ENCODE measurements at places on chromosomes 4 and X.

- DNase-seq, result no peak
Observed at GRCh38 chr4:132479543-132479942, 669.6 kb upstream of the PCDH10 start.

GRCh38 chr4:2834001-2834921 is 9.4 kb upstream of the ADD1 start:
- DNase-seq, result no peak

- no peak for DNase-seq
Observed at GRCh38 chr4:73847526-73848182, 5.4 kb upstream of the PF4V1 start.

DNA sequence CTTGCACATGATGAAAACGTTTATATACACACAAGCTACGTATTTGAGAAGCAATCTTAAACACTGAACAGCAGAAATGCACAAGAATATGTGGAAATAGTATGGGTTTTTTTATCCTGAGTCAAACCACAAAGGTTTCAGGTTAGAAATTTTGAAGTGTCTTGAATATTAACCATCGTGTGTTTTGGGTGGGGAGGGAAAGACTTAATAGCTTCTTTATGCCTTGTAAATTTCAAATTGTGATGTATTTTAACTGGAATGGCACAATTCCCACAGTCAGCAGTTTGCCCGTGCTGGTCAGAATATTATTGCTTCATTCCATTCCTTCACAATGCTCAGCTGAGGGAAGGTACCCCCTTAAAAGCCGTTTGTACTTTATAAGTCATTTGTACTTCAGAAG is 67.4 kb upstream of the WDR1 start:
- DNase-seq, result no peak

DNA sequence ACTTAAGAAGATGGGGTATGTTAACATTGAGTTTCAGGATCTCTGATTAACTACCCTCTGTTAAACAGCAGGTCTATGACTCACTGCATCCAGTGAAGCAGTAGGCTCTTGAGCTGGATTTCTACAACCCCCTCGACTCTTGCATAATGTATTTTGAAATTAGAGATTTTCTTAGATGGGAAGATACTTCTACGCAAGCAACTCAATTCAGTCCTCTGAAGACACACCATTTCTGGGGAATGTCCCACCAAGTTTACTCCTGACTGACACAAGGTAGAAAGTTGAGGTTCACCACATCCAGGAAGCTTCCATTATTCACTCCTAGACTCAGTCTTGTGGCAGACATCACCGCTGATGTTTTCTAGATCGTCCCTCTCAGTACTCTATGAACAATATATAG is 12.9 kb downstream of the PALLD start:
- no peak for DNase-seq

DNA sequence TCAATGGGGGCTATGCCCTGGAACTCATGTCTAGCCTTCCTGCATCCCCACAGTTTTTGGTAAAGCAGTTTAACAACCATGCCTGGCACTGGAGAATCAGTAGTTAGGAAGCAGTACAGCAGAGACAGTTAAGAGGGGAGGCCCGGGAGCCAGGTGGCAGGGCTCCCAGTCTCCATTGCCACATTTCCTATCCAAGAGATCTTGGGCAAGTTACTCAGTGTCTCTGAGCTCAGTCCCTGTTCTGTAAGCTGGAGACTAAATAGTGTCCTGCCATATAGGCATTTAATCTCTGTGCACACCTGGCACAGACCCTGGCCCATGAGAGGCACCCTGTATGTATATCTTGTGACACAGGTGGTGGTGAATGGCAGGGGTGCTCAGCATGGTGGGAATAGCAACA is 156.1 kb upstream of the EOLA2 start:
- no peak for DNase-seq

- DNase-seq, result no peak
Observed at GRCh38 chrX:41189156-41189555, 103.9 kb downstream of the USP9X start.

GRCh38 chrX:41382714-41383645 is 49.0 kb downstream of the DDX3X start:
- DNase-seq, result no peak

DNA sequence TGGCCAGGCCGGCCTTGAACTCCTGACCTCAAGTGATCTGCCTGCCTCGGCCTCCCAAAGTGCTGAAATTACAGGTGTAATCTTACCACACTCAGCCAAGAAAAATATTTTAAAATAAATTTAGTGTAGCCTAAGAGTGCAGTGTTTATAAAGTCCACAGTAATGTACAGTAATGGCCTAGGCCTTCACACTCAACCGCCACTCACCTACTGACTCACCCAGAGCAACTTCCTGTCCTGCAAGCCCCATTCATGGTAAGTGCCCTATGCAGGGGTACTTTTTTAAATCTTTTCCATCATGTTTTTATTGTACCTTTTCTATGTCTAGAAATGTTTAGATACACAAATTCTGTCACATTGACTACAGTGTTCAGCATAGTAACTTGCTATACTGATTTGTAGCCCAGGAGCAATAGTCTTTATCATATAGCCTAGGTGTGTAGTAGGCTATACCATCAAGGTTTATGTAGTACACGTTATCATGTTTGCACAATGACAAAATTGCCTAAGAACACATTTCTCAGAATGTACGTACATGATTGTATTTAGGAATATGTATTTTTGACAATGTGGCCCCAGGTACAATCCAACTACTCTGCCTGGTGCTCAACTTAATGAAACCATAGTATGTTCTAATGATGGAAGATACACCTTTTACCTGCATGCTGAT is 455.2 kb downstream of the PCDH7 start:
- DNase-seq, result no peak

- DNase-seq, result no peak
Observed at GRCh38 chr4:99234331-99235010, 15.4 kb upstream of the ADH6 start.

DNA sequence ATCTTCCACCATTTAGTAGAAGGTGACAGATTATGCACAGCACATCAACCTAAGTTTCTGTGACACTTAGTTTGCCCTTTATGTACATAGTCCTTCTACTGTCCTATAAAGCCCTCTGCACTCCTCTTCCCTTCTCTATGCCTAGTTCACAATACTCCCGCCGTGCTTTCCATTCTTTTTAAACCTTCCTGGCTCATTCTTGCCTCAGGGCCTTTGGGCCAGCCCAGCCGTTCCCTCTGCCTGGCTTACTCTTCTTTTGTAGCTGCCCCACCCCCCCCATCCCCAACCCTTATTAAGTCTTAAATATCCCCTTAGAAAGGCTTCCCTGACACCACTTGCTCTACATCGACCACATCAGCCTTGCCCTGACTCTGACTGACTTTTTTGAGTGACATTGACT is 33.0 kb downstream of the SGMS2 start:
- no peak for DNase-seq

GRCh38 chr4:119080721-119081541 is 54.7 kb upstream of the MYOZ2 start:
- DNase-seq, result no peak

GRCh38 chr4:18105030-18106011 is 83.8 kb upstream of the LCORL start:
- no peak for DNase-seq

DNA sequence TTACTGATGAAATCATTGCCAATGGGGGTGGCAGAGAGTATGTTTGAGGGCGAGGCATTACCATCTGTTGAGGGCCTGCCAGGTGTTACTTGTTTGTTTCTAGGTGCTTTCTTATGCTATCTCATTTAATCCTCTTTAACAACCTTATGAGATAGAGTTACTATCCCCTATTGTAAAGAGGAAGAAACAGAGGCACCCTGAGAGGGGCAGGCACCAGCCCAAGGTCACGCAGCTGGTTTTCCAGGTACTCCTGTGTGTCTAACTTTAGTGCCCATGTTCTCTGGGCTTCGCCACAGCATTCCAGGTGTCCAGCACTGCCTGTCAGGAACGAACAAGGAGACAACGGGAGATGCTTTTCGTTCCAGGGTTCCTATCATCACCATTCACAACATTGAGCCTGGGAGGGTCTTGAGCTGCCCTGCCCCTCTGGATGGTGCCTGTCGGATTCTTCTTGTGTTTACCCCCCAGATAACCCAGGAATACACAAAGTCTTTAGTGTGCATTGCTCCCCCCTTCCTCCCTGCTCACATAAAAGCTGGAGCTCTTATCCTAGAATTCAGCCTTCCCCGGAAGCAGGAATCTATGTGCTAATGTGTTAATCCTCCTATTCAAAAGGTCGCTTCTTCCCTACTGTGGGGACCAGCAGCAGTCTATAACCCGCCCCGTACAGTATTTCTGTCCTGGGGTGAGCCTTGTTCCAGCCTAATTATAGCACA is 24.9 kb upstream of the GPC4 start:
- no peak for DNase-seq

DNA sequence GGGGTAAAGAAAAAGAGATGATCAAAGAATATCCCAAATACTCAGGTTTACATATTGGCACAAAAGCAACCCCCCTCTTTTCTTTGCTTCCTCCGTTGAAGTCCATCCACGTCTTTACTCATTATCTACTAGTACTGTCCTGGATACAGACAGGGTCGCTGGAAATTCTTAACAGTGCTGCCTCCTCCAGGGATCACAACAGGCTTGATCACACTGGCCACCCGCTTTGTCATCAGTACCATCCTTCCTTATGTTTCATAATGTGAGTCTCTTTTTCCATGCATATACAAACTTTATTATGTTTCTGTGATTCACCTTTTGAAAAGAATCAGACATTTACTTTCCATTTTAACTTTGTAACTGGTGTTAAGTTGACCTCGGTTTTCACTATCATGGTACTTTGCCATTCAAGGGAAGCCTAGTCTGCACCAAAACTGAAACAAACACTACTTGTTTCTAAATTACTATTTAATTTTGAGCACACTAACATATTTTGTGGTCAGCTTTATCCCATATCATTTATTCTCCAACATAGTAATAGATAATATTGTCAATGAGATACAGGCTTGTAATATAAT is 387.5 kb upstream of the PPP1R2C start:
- no peak for DNase-seq

- no peak for DNase-seq
Observed at GRCh38 chr4:77734928-77735327, 84.2 kb downstream of the CNOT6L start.

- DNase-seq, result no peak
Observed at GRCh38 chrX:45900766-45901615, 644.2 kb downstream of the ZNF674 start.

- no peak for DNase-seq
Observed at GRCh38 chr4:126230269-126230668, 915.5 kb downstream of the FAT4 start.

DNA sequence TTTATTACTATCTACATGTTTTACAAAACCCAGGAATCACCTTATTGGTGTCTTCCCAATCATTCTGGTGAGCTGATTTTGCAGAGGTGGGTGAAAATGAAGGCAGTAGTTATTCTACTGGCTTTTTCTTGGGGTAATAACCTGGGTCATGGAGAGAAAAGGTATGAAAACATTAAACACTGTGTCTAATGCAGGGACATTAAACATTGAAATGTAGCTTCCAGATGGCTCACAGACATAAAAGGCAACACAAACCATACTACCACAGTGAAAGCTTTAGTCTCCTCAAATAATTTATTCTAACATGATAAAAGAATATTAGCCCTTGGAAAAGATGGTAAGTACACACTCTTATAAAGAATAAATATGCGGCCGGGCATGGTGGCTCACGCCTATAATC is 8.0 kb downstream of the SETD7 start:
- DNase-seq, result no peak

DNA sequence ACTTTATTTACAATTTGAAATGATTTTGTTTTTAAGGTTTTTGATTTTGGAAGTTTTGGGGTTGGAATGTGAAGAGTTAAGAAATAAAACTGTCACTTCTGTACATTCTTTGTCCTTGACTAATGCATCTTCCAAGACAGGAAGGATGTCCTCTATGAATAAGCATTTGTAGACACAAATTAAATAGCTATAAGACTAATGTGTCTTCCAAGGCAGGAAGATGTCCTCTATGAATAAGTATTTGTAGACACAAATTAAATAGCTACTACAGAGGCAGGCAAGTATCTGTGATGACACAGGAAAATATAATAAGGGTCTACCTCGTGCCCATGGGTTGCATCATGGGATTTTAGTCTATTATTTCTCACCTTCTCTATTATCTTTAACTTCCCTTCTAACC is 14.5 kb downstream of the PRSS48 start:
- DNase-seq, result no peak

- DNase-seq, result no peak
Observed at GRCh38 chr4:167020410-167020809, 213.9 kb downstream of the SPOCK3 start.

GRCh38 chr4:68569466-68570121 is 6.5 kb downstream of the UGT2B17 start:
- DNase-seq, result no peak

All from activated CD8-positive, alpha-beta memory T cell treated with anti-CD3 and anti-CD28 coated beads for 4 hours (primary cell).